Stimulated activated CD4-positive, alpha-beta T cell treated with anti-CD3 and anti-CD28 coated beads, Interleukin-15, amount 100 ng/mL, for 24 hours (primary cell): ENCODE measurements at places on chromosomes 2 and 18.

DNA sequence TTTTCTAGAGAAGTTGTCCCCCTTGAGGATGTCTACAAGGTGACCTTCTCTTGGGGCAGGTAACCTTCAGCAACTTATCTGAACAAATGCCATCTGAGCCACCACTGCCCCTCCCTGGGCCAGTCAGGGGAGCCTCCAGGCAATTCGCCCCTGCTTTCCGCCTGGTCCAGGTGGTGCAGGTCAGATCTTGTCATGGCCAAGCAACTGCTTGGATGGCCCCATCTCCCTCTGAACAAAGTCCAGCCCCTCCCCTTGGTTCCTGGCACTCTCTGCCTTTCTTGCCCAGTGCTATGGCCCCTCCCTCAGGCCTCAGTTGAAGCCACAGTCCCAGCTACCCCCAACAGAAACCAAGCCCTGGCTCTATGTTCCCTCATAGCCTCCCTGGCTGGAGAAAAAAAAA lies 138.7 kb downstream of the ALPK2 start:
- DNase-seq = no peak

GRCh38 chr18:24869285-24869684 lies 408.8 kb downstream of the HRH4 start:
- no peak for DNase-seq

DNA sequence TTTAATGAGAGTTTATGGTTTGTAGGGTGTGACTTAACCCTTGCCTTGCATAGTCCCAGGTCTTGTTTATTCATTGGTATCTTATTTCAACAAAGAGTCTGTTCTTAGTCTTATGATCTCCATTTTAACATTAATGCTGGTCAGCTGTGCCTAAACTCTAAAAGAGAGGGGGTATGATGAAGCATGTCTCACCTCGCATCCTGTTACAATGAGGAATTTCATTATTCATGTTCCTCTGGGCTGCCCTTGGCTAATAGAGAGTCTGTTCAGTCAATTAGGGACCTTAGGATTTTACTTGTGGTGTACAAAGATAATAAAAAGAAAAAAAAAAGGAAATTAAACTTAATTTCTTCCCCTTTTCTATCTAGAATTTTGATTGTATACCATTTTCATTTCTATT lies 831.9 kb upstream of the CDH2 start:
- no peak for DNase-seq

GRCh38 chr2:11533278-11534070 lies at the start of gene GREB1:
GREB1 (plus strand) TSS chr2:11534045; CDS start chr2:11556615, 22,570 bp downstream.
- no peak for DNase-seq

DNA sequence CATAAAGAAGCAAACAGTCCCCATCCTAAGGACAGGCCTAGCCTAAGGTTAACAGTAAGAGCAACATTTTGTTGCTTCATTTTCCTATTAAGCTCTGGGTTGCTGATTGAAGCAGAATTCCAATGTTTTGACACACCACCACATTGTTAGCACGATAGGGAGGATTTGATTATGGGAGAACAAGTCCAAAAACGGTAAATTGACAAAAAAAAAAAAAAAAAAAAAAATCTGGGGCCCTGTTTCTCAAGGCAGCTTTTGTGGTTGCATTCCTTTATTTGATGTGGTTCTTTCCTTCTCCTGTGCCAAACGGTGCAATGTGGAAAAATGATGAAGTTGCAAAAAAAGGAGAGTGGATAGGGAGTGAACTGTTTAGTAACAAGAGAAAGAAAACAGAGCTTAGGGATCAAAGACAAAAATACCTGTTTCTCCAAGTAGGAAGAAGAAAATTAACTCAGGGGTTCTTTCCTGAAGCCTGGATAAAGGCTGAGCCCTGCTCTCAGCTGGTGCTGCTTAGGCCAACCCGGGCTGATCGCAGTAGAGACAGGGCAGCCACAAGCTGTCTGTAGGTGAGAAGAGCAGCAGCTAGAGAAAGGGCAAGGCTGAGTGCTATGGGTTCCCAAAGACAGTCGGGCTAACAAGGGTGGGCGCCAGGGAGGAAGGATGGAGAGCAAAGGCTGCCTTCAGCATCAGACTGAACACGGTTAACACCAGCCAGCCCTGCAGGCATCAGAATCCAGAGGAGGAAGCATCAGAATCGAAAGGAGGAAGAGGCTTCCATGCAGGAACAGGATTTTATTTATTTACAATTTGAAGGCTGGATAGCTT lies 167.8 kb upstream of the FOSL2 start:
- no peak for DNase-seq

DNA sequence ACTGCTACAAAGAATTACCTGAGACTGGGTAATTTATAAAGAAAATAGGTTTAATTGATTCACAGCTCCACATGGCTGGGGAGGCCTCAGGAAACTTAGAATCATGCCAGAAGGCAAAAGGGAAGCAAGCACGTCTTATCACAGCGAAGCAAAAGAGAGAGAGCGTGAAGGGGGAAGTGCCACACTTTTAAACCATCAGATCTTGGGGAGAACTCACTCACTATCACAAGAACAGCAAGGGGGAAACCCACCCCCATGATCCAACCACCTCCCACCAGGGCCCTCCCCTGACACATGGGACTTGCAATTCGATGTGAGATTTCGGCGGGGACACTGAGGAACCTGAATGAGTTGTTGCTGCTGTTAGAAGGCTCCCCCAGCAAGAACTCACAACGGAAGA lies 220.2 kb upstream of the PIEZO2 start:
- no peak for DNase-seq

- no peak for DNase-seq
Observed at GRCh38 chr2:925309-925708, 25.3 kb upstream of the SNTG2 start.

GRCh38 chr2:12929758-12930157 lies 213.0 kb downstream of the TRIB2 start:
- no peak for DNase-seq

DNA sequence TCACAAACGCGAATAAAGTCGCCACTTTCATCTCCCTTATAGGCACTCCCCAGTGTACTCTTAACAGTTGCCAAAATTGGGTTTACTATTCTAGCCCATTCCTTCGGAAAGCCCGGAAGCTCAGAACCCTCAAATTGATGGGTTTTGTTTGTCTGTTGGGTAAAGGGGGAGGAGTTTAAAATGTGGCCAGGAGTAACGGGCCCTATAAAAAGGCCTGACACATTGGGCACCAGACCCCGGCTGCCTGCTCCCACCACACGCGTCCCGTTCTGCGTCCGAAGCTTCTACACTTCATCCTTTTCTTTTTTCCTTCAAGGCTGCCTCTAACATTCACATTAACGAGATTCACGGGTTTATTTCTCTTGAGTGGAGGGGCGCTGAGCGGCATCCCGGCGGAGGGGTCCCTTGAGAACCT lies 837 bp downstream of the NHEJ1 start:
- no peak for DNase-seq

DNA sequence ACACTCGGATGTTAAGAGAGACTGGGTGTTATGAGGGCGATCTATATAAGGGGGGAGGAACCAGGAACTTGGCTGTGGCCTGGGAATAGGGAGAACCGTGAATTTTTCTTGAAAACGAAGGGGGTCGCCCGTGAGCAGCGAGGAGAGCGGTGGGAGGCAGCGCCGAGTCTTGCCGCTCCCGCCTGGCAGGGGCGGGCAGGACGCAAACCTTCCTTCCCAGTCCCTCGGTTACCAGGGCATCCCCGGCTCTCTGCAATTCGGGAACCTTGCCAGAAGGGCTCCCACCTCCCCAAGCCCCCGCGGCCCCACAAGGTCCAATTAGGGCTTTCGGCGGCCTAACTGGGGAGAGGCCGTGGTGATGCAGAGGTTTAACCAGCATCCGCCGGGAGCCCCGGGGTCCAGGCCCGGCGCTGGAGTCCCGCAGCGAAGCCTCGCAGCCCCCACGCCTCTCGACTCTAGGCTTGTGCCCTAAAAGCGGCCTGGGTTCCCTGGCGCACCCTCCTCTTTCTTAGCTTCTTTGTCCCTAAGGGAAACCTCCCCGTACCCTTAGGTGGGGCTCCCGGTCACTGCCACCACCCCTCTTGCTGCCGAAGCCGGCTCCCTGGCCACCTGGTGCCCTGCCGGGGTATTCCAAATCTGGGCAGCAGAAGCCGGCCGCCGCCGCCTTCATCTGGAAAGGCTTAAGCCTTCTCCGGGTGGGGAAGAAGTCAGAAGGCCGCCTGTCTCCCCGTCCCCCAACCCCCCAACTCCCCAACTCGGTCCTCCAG lies 680 bp upstream of the FHOD3 start:
- DNase-seq = peak; percentile 37

DNA sequence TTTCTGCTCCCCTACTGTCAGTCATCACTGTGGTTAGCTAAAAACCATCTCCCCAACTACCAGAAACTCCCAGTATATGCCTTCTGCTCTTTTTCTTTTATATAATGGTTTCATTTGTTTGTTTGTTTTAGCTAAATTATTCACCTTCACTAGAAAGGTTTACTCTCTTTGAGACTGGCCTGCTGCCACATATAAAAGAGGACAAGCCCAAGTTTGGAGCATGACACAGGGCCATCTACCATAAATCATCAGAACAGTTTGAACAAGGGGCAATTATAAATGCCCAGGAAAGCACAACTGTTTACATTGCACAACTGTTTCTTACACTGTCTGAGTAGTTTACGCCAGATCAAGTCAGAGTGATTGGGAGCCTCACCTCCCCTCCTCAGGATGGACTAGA lies 471.0 kb upstream of the PIK3C3 start:
- DNase-seq = no peak

DNA sequence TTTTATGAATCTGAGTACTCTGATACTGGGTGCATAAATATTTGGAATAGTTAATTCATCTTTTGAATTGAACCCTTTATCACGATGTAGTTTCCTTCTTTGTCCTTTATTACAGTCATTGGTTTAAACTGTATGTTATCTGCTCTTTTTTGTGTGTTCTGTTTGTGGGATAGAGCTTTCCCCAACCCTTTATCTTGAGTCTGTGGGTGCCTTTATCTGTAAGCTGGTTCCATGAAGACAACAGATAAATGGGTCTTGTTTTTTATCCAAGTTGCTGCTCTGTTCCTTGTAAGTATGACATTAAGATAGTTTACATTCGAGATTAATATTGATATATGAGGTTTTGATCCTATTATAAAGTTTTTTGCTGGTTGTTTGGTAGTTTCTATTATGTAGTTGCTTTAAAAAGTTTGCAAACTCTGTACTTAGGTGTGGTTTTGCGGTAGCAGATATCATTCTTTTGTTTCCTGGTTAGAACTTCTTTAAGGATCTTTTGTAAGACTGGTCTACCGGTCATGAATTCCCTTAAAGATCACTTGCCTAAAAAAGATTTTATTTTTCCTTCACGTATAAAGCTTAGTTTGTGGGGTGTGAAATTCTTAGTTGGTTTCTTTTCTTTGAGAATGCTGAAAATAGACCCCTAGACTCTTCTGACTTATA lies 1451.3 kb upstream of the SLC39A10 start:
- DNase-seq = no peak

GRCh38 chr2:201057715-201058248 lies 13.7 kb downstream of the HYCC2 start:
- no peak for DNase-seq

- no peak for DNase-seq
Observed at GRCh38 chr2:26333293-26333692, 12.7 kb upstream of the SELENOI start.

GRCh38 chr2:118056165-118056534 lies 32.1 kb upstream of the INSIG2 start:
- DNase-seq = no peak

GRCh38 chr18:78090584-78090983 lies 840.9 kb downstream of the GALR1 start:
- no peak for DNase-seq

DNA sequence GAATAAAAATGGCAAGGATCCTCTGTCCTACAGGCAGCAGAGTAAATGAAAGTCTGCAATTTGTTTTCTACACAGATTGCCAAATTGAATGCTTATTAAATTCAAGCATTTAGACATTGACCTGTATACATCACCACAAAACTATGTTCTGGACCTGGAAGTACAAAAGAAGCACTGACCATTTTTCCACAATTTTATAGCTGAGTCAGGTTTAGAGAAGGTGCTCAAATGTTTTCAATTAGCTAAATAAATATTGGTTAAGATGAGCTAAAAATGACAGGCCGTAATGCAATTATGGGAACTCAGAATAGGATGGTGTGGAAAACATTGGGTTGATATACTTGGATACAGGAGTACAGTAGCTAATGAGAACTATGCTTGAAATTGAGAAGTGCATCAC lies 490.7 kb upstream of the MEIS1 start:
- DNase-seq = no peak
